ENCODE measurements at places on chromosomes 6 and 20.

DNA sequence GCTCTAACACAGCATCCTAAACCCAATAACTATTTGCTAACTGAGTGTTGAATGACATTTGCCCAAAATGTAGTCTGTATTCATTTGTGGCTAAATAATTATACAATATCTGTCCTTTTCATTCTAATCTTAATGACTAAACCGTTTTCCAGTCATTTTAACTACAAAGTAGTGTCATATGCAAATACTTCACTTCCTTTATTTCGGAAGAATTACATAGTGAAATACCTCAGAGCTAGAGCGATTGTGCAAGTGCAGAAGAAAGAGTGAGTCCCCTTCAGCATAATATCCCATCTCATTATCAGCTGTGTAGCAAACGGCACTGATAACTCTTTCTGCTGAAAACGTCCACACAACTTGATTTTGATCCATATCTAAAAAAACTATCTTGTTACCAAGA lies 66.2 kb downstream of the ROS1 start:
- DNase-seq: no peak

- no peak for DNase-seq
Measured at GRCh38 chr6:58290177-58290576, 972.7 kb downstream of the PRIM2 start.

DNA sequence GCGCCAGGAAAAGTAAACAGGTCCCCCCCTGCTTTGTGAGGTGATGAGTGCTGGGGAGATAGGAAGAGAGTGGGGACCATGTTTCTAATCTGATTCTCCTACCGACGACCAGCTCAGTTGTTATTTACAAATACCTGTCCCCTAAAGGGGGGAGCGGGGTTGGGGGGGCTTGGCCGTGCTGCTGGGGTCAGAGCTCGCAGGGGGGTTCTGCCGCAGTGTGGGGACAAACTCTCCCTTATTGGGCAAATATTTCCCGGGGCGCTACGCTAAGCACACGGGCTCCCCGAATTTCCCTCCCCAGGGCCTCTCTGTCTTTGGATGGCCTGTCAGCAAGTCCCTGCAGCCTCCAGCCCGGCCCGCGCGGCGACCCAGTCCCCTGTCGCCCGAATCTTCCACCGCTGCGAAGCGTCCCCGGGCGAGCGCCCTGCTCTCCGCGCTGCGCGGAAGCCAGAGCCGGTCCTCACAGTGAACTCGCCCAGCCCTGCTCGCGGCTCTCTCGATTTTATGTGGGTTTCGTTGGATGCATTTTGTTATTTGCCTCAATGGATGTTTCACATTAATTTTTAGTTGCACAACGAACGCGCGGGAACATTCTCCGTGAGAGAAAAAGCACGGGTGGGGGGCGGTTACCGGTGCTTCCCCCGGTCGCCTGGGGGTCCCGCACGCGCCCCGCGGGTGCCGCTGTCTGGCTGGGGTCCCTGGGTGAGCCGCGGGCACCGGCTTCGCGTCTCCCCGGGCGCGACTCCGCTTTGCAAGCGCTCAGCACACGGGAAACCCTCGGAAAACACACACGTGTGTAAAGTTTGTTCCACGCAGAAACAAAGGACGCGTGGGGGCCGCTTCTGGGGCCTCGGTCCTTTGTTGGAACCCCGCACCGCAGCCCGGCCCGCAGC lies 1.5 kb upstream of the STX16 start:
- DNase-seq: no peak

- DNase-seq: no peak
Measured at GRCh38 chr6:3819161-3820110, 29.7 kb upstream of the FAM50B start.

DNA sequence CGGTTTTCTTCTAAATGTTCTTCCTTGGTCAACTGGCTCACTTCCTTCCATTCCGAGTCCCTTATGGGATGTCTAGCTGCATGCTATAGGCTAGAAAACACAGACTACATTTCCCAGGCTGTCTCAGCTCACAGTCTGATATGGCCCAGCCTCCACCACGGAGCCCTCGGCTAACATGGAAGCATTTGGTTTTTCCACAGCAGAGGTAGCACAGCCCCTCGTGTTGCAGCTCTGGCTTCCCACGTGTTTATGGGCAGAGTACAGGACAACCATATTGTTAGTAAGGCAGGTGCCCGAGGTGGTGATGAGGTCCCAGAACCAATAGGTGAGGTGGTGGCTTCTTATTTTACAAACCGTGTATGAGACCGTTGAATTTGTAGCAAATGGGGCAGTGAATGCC lies 8.7 kb downstream of the GPLD1 start:
- no peak for DNase-seq

DNA sequence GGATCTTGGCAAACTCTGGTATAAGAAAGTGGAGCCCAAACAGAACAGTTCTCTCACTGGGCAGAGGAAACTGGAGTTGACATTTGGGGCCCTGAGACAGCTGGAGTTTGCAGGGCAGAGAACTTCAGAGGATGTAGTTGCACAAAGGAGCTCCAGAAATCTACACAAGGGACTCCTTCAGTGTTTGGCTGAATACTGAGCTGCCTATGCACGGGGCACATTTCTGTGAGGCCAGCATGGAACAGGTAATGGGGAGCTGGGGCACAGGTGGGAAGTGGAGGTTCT lies 169.3 kb downstream of the ANKRD60 start:
- no peak for DNase-seq

GRCh38 chr20:37337208-37337991 lies 8.5 kb upstream of the SRC start:
- DNase-seq: no peak

DNA sequence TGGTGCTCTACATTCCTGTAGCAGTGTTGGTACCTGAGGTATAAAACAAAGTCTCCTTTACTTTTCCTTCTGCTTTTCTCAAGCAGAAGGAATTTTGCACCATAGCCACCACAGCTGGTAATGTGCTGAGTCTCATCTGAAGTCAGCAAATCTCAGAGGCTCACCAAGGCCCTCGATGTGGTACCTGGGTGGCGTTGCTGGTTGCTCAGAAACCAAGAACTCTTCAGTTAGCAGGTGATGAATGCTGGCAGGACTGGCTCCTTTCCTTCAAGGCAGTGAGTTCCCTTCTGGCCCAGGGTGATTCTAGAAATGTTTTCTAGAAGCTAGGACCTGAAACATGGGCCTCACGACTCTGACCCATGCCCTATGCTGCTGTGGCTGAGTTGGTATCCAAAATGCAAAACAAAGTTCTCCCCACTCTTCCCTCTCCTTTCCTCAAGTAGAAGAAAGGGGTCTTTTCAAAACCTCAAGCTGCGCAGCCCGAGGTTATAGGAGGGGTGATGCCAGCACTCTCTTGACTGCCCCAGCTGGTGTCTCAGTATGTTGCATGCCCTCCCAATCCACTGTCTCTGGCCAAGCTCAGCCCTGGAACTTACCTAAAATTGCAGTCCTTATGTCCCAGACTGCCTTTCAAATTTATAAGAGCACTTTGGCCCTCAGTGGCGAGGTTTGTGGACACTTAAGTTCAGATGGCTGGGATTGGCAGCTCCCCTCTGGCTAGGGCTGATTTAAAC lies 592.3 kb downstream of the FRK start:
- DNase-seq: no peak

GRCh38 chr6:87504441-87504840 lies 31.7 kb downstream of the SLC35A1 start:
- no peak for DNase-seq

GRCh38 chr6:109580519-109580918 lies 97.5 kb upstream of the ZBTB24 start:
- DNase-seq: no peak

GRCh38 chr6:13873288-13874190 lies 51.2 kb upstream of the RNF182 start:
- peak; percentile 56 for DNase-seq

- DNase-seq: no peak
Measured at GRCh38 chr6:108606250-108606690, 45.6 kb downstream of the FOXO3 start.

- DNase-seq: no peak
Measured at GRCh38 chr20:57289391-57290177, 23.1 kb upstream of the BMP7 start.

Data from NCI-H345 (cell line).